ENCODE measurements at places on chromosomes 3 and 15.

GRCh38 chr15:58793862-58794261 lies 22.8 kb downstream of the MINDY2 start:
- DNase-seq, result no peak

DNA sequence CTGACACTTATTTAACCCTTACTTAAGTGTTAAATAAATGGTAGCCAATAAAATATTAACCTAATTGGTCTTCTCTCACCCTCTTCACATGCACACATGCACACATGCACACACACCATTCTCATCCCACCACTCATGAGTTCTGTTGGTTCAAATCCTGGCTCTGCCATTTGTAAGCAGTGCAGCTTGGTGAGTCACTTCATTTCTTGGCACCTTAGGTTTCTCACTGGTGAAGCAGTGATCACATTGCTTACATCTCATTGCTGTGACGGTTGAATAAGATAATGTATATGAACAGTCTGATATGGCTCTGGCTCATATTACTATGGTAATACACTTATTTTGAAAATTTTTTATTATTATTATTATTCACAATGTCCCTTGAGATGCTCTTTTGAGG lies 33.8 kb downstream of the RIOX2 start:
- no peak for DNase-seq

- peak; percentile 64 for DNase-seq
Measured at GRCh38 chr3:69326855-69327300, 59.0 kb downstream of the FRMD4B start.

GRCh38 chr15:77421370-77421700 lies 647 bp downstream of the HMG20A start:
- no peak for DNase-seq

- DNase-seq, result no peak
Measured at GRCh38 chr3:54572197-54572895, 355.5 kb downstream of the LRTM1 start.

- no peak for DNase-seq
Measured at GRCh38 chr3:74844428-74844827, 230.0 kb upstream of the CNTN3 start.

Measured in stimulated activated CD4-positive, alpha-beta T cell treated with anti-CD3 and anti-CD28 coated beads, Interleukin-2, amount 100 ng/mL, for 24 hours (primary cell).